Gastrocnemius medialis (tissue), 4 donors: ENCODE measurements at places on chromosomes 13 and 19. TPM values are rescaled to one million over a fixed set of nuclear protein-coding genes. Genes with fewer than 3 reads are reported as not detected.

GRCh38 chr19:42596391-42597072 is 1.8 kb upstream of the CEACAM8 start:
- no peaks in the 10 kb centered on the region for H3K36me3 ChIP-seq
- H3K4me1 ChIP-seq = no peaks in the 10 kb centered on the region
- H3K27me3 ChIP-seq = no peaks in the 10 kb centered on the region
- no peak overlapping the region for H3K27ac ChIP-seq
- no peak overlapping the region for H3K4me3 ChIP-seq
- no peak for DNase-seq

- DNase-seq = no peak
- H3K36me3 ChIP-seq = peaks cover 10% of the 10 kb centered on the region
- H3K27ac ChIP-seq = peak overlapping the region; percentile 94
- no peaks in the 10 kb centered on the region for H3K27me3 ChIP-seq
Observed at GRCh38 chr13:38348861-38349389, 726 bp upstream of the UFM1 start.

DNA sequence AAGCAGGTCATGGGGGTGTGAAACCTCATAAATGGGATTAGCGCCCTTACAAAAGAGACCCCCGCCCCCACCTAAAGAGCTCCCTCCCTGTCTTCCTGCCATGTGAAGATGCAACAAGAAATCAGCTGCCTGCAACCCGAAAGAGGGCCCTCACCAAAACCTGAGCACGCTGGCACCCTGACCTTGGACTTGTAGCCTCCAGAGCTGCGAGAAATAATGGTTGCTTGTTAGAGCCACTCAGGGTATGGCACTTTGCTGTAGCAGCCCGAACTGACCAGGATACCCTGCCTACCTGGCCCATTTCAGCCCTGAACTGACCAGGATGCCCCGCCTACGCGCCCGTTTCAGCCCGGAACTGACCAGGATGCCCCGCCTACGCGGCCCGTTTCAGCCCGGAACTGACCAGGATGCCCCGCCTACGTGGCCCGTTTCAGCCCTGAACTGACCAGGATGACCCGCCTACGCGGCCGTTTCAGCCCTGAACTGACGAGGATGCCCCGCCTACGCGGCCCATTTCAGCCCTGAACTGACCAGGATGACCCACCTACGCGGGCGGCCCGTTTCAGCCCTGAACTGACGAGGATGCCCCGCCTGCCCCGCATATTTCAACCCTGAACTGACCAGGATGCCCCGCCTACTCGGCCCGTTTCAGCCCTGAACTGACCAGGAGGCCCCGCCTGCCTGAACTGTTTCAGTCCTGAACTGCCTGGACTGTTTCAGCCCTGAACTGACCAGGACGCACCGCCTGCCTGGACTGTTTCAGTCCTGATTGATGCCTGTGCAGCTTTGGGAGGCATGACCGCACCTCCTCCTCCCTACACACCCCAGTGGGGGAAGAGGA is 120.0 kb downstream of the UQCRFS1 start:
- no peak overlapping the region for H3K27ac ChIP-seq
- no peak for DNase-seq
- no peaks in the 10 kb centered on the region for H3K27me3 ChIP-seq
- no peaks in the 10 kb centered on the region for H3K36me3 ChIP-seq

- H3K27ac ChIP-seq = no peak overlapping the region
- no peaks in the 10 kb centered on the region for H3K4me1 ChIP-seq
- no peak overlapping the region for H3K4me3 ChIP-seq
- H3K27me3 ChIP-seq = no peaks in the 10 kb centered on the region
- DNase-seq = no peak
Observed at GRCh38 chr13:38216181-38216580, 133.5 kb upstream of the UFM1 start.

DNA sequence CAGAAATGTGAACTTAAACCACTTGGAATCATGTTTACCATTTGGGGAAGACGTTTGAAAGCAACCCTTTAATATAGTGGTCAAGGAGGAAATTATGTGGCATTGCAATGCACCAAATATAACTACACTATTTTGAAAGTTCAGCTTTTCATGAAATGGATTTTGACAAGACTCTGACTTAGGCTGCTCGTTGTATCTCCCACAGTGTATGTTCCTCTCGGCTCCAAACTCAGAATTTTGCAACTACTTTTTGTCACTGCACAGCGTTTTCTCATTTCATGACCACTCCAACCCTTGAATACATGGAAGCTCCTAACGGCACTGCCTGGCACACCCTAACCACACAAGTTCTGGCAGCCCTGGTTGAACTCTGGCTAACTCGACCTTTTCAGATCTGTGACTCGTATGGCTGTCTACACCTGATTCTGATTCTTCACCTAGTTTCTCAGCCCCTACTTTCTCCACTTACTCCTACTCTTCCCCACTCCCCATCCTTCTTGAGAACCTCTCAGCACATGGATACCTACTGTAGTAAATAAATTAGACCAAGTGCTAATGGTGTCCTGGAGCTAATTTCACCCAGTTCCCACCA is 7.0 kb upstream of the POMP start:
- no peak for DNase-seq
- peaks cover 4% of the 10 kb centered on the region for H3K4me1 ChIP-seq
- no peaks in the 10 kb centered on the region for H3K27me3 ChIP-seq
- no peak overlapping the region for H3K27ac ChIP-seq
- no peaks in the 10 kb centered on the region for H3K36me3 ChIP-seq
- no peak overlapping the region for H3K4me3 ChIP-seq

DNA sequence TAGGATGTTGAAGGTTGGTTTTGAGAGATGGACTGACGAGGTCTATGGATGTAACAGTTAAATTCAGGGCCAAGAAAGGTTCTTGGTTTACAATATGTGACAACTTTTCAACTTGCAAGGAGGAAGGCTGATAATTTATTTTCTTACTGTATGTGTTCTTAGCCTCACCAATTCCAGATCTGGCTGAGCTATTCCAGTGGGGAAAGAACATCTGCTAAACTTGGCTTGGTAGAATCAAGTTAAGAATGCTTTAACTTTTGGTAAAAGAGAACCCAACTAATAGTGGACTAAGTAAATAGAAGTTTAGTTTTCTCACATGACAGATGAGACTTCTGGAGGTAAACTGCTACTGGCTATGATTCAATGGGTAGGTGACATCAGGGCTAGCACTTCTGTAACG is 222.9 kb downstream of the KLF5 start:
- DNase-seq = no peak
- no peaks in the 10 kb centered on the region for H3K27me3 ChIP-seq
- H3K4me3 ChIP-seq = no peak overlapping the region

DNA sequence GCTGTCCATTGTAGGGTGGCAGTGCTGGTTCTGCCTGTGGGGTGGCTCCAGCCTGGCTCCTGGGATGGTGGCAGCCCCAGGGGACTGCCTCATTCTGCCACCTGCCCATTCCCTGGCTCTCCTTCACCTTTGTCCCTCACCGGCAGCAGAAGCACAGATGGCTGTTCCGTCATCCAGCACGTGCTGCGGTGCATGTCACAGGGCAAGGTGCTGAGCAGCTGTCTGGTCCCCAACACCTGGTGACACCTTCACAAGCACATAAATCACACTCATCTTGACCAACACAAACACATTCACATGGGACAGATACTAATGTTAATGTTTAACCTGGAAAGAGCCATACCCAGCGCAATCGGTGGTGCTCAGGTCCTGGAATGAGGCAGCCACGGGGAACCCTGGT is 126.8 kb downstream of the UQCRFS1 start:
- no peak overlapping the region for H3K4me3 ChIP-seq
- no peak for DNase-seq
- H3K36me3 ChIP-seq = no peaks in the 10 kb centered on the region
- H3K27me3 ChIP-seq = no peaks in the 10 kb centered on the region

Gene TMEM145
- total RNA-seq = not detected

Gene PINLYP
- not detected for total RNA-seq

Gene FREM2
- 1.5 TPM for total RNA-seq

Gene WDR62
- 0.20 TPM for total RNA-seq
